ENCODE measurements at places on chromosomes 6 and 20.

DNA sequence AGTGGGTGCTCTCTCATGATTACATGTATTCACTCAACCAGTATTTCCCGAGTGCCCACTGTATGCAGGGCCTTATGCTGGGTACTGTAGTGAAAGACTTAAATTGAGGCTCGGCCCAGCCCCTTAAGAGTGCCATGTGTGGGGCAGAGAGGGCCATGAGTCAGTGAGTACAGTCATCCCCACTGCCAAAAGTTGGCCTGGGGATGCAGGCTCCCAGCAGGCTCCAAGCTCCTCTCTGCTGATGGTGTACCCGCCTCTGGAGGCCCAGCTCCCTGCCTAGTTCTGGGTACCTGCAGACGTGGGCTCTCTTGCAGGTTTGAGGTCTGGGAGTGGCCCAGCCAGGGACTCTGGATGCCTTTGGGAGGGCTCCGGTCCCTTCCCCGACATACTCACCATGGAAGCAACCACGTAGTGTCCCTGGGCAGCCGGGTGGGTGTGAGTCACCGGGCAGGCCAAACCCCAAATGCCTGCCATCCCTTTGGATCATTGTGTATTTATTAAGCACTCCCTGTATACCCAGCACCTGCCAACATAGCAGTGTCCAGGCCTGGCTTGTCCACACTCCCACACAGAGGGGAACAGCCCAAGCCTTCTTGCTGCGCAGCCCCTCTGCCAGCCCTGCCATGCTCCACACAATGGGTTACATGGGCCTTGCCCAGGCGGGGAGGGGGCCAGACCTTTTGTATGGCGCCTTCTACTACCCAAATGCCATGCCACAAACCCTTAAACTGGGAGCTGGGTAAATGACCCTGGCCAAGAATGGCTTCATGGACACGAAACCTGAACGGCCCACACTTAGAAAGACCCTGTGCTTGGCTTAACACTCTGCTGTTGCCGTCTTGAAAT is 153.6 kb downstream of the VEGFA start:
- no peak for DNase-seq

GRCh38 chr6:126293891-126294524 is 45.9 kb upstream of the CENPW start:
- DNase-seq = no peak

DNA sequence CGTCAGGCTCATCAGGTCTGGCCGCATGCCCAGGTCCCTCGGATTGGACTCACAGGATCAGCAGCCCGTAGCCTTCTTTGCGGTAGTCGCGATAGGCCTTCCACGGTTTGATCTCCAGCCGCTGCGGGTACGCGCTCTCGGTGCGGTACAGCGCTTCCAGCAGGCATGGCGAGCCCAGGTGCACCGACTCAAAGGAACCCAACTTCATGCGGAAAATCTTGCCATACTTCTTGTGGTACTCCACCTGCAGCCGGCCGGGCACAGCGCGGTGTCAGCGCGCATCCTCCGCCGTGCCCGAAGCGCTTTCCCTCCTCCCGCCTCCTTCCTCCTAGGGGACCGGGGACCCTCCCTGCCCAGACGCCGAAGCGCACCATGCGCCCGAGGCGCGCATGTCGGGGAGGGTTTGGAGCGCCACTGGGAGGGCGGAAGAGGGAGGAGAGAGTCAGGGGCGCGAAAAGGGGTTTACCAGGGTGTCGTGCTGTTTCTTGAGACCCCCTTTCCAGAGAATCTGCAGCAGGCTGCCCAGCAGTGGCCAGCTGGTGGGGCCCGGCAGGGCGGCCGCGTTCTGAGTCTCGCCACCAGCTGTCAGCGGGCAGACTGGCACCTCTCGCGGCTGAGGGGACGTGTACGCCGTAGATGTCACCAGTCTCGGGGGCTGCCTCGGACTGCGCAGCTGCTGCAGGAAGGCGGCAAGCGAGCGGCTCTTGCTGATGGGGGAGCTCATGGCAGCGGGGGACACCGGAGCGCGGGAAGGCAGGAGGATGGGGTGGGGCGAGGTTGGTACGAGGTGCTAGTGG is 732 bp downstream of the CYP24A1 start:
- peak; percentile 62 for DNase-seq

DNA sequence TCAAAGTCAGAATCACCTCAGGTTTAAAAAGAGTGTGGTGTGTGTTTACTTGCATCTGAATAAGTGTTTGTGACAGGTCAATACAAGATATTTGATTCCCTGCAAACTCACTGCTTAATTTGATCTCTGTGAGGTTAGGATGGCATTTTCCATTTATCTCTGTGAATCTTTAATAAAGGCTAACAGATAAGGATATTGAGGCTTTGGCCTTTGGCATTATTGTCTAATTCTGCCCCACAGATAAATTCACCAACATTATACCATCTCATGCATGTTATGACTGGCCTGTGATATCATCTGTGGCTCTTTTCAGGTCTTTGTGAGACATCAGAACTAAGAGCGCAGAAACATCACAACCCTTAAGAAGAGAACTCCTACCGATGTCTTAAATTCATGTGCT is 84.7 kb downstream of the TRMT6 start:
- DNase-seq = no peak

DNA sequence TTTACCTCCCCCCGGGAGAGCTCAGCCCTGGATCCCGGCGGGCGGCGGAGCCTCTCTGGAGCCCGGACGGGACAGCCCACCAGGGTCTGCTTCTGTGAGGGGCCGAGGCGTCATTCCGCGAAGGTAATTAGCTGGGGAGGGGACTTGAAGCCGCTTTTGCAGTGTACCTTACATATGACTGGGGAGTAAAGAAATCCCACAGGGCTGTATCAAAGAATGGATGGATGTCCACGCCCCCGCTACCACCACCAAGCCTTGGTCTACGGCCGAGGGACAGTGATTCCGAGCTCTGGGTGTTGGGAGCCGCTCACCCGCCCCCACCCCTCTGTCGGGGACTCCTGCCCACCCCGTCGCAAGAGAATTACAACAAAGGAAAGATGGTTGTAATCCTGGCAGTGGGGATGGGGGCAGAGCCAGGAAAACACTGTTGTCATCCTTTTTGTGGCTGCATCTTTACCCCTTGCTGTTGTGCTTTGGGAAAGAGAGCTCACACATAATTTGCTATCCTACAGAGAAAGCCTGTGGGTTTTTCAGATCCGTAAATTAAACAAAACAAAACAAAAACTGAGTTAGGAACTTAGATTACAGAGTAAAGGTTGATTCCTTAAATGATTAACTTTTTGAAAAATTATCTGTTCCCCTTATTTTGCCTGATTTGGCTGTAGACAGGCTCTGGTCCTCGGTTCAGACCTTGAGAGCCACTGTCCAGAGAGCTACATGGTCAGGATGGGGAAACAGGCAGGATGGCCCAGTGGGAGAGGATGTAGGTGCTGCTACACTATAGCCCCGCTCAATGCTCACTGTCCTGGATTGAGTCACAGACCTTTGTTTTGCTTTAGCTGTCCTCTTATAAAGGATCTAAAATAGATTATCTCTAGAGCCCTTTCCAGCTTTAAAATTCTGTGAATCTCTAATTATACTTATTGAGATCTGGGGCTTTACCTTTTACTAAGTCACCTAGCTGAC is 997 bp upstream of the FBXO30 start:
- DNase-seq = peak; percentile 51

DNA sequence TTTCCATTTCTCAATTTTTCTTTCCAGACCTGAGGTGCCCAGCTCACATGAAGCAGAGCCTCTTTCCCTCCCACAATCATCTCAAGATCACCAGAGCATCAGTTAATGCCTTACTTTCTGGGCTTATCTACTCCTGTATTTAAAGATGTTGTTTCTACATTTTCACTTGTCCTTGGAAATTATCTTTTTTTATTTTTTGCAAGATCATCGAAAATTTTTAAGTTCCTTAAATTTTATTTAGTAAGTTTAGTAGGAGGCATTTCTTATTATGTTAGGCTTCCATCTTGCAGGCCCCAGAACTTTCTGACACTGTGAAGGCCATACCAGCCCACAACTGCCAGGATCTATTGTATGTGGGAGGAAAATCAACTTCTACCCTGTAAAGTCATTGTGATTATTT is 466.0 kb downstream of the PRKN start:
- no peak for DNase-seq

GRCh38 chr6:152587473-152587872 is 49.7 kb downstream of the SYNE1 start:
- DNase-seq = no peak
